ENCODE measurements at places on chromosomes 6 and 20. TPM values are rescaled to one million over a fixed set of nuclear protein-coding genes. Genes with fewer than 3 reads are reported as not detected.

- DNase-seq, result no peak
Measured at GRCh38 chr6:98037571-98037970, 754.6 kb upstream of the MMS22L start.

- no peak for DNase-seq
Measured at GRCh38 chr6:29945281-29945820, 3.0 kb downstream of the HLA-A start.

GRCh38 chr6:3861424-3861823 lies 12.3 kb downstream of the FAM50B start:
- no peak for DNase-seq

- no peak for DNase-seq
Measured at GRCh38 chr6:1871724-1872315, 262.1 kb downstream of the FOXC1 start.

DNA sequence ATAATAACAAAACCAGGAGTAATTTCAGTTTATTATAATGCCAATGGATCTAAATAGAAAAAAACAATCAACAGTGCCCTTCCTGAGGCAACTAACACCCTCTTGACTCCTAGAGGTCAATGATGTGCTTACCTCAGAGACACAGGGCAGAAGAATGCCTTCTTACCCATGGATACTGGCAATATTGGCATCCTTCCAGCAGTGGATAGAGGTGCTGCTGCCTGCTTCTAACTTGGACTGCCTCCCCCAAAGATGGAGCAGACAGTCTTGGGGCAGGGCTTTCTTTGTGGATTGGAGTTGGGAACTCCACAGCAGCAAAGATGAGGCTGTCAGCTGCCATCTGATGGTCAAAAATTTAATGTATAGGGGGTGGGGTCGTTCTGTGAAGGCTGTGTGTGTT lies 78.7 kb downstream of the AK9 start:
- no peak for DNase-seq

- no peak for DNase-seq
Measured at GRCh38 chr6:43680308-43681200, 7.0 kb downstream of the MRPS18A start.

LY6G6F gene
- total RNA-seq, result 1.6 TPM

CAP2 gene
- total RNA-seq, result 1.4 TPM

MUC21 gene
- not detected for total RNA-seq

All from spleen (tissue), 13 donors.